ENCODE measurements at places on chromosomes 1 and 21.
A peak's percentile ranks its signal among the peaks of the same experiment; 100 is the strongest.

DNA sequence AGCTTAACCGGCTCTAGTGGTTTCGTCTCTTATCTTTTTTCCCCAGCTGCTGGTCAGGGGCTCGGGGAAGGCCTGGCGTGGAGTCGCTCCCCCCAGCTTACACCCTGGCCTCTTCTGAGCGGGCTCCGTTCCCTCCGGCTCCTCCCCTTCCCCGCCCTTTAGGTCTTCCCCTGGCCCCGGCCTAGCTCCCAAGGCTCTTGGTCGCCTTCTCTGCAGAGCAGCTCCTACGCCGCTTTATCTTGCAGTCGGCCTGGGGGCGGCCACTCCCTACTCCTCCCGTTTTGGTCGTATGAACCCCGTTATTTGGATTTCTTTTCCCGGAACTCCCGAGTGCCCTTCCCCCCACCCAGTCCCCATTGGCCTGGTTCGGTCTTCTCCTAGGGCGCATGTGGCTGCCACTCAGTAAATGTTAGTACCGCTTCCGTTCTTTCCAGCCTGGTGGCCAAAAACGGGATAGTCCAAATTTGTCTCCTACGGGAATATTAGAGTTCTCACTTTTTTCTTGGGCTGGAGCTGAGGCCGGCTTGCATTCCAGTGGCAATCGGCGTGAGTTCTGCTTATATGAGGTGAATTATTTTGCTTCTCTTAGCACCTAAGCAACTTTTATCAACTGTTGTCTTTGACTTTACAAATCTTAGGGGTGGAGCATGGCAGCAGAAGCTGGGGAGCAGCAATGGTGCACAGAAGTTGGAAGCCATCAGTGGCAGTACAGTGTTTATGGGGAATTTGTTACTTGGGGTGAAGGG is 467 bp downstream of the THRAP3 start:
- no peak for DNase-seq

DNA sequence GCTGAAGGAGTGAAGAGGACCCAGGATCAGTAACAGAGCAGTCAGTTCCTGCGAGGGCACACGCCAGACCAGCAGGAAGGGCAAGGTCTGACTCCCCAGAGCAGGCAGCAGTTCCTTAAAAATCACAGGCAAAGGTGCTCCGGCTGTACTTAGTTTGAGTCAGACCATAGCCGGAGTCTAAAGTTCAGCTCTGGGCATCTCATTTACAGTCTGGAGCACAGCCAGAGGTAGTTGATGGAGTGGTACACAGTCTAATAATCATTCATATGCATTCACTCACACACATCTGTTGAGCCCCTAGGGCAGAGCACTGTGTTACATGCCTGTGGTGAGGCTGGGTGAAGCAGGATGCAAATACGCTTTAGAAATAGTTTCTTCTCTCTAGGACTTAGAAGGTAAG is 7.3 kb upstream of the AMIGO1 start:
- DNase-seq: no peak

- no peak for DNase-seq
Observed at GRCh38 chr1:185966471-185966870, 232.3 kb downstream of the HMCN1 start.

GRCh38 chr1:206824331-206824730 is 41.1 kb upstream of the IL20 start:
- DNase-seq: no peak

DNA sequence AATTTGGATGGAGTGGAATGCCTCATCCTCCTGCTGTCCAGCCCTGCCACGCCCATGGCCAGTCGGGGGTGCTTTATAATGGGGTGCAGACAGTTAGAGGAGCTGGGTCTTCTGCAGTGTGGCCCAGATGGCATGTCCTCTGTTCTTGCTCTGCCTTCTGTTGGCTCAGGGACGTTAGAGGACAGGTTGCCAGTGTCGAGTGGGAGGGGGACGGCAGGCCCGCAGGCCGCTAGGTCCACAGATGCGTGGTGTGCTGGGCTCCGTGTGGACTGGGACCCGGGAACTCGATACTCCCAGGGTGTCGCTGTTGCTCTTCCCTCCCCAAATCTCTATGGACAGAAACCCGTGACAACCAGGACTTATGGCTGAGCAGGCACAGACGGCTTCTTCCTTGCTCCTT is 33.3 kb downstream of the SIM2 start:
- DNase-seq: no peak

GRCh38 chr1:1406101-1406820 is 832 bp downstream of the MRPL20 start:
- DNase-seq: no peak

DNA sequence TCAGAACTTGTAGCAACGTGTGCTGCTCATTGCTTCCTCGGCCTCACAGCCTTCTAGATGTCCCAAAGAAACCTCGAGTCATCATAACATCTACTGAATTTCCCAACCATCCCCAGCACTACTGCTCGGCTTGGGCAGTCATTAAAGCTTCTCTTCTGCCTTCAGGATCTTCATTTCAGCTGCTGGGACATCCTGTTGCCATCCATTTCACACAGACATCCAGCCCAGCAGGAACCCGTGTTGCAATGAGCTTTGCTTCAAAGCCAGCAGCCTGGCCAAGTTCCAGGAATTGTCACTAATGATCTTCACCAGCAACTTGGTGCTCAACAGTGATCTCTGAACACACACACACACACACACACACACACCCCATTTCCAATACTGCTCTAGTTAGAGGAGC is 18.5 kb downstream of the WLS start:
- no peak for DNase-seq

DNA sequence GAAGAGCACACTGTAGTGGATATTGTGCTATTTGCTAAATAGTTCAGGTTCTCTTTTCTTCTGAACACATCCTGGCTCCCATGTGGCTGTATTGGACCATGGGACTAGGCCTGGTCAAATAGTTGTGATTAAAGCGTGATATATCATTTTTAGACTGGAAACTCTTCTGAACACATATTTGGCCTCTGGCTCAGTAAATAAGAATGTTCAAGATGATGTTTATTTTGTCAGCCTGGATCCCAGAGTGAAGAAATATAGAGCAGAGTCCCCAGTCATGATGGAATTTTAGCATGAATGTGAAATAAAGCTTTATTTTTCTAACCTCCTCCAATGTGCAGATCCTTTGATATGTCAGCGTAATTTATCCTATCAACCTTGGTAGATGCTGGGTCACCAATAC is 542.6 kb downstream of the ADGRL2 start:
- no peak for DNase-seq

- no peak for DNase-seq
Observed at GRCh38 chr1:47984175-47984789, 12.9 kb downstream of the TRABD2B start.

- no peak for DNase-seq
Observed at GRCh38 chr1:234538930-234539649, 60.1 kb upstream of the TARBP1 start.

GRCh38 chr21:39670701-39671100 is 58.0 kb downstream of the B3GALT5 start:
- no peak for DNase-seq

DNA sequence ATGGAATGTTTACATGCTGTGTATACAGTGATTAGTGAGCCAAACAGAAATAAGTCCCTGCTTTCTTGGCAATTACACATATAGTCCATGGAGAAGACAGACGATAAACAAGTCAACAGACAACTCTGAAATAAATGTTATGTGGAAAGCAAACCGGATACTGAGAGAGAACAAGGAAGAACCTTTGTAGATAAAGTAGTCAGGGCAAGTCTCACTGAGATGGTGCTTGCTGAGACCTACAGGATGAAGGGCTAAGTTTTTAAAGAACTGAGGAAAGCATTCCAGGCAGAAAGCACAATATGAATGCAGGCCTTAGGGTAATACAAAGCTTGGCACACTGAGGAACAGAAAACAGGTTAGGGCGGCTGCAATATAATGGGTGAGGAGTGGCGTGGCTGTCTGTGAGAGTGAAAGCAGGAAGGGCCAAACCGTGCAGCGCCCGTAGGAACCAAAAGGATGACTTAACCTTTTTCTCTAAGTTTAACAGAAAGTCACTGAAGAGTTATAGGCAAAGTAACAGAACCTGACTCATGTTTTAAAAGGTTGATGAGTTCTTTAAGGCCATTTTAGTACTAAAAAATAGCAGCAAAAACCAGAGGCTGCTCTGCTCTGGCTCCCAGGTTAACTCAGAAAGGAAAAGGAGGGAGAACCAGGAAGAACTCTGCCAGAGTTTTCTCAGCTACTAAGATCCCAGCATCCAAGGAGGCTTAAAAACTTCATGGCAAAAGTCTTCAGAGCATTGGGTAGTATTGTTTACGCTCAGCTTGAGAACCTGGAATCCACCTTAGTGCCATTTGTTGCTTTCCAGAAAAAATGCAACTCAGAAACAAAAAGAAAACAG is 8.7 kb upstream of the TTF2 start:
- peak; percentile 34 for DNase-seq

DNA sequence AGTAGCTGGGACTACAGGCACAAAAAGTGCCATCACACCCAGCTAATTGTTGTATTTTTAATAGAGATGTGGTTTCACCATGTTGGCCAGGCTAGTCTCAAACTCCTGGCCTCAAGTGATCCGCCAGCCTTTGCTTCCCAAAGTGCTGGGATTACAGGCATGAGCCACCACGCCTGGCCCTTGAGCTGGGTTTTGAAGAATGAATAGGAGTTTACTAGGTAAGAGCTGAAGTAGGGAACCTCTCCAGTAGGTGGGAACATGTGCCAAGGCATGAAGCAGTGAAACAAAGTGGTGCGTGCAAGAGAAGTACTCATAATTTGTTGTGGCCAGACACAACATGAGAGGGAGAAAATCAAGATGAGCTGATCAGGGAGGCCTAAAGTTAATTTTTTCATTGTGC is 55.8 kb downstream of the MAST2 start:
- DNase-seq: no peak

DNA sequence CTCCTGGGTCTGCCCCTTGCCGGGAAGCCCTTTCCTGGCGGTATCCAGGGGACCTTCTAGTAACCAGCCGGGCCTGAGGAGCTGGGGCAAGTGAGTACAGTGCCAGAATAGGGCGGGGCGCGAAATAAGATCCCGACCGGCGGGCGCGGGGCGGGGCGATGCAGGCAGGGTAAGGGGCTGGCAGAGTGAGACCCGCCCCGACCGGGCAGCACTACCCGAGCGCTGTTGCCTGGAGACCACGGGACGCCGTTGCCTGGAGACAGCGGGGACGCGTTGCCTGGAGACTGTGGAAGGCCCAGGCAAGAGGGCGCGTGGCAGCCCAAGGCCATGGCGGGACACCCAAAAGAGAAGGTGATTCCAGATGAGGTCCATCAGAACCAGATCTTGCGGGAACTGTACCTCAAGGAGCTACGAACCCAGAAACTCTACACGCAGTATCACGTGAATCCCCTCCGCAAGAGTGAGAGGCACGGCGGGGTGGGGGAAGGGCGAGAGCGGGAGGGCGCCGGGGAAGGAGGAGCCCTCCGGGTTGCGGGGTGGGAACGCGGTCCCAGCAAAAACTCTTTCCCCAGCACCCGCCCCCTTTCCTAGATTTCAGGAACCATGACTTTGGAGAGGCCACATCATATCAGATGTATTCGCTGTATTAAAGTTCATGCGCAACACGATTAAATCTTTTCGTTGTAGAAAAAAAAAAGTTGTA is 24.3 kb downstream of the EBNA1BP2 start:
- peak; percentile 57 for DNase-seq

DNA sequence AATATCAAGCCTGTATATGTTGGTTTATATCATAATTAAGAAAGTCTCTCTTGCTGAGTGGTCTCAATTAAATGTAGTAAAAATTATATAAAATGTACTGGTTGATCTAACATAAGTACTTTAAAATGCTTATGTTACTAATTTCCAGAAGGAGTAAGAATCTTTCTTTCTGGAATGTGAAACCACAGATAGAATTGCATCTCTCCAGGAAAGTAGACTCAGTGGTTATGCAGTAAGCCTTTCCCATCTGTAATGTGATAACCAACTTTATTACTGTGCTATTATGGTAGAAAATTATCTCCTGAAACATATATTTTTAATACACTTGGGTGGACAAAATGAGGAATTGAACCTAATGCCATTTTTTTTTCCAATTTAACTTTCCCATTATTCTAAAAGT is 8.9 kb upstream of the RALGPS2 start:
- no peak for DNase-seq

GRCh38 chr1:192943108-192943507 is 116.1 kb downstream of the UCHL5 start:
- DNase-seq: no peak

DNA sequence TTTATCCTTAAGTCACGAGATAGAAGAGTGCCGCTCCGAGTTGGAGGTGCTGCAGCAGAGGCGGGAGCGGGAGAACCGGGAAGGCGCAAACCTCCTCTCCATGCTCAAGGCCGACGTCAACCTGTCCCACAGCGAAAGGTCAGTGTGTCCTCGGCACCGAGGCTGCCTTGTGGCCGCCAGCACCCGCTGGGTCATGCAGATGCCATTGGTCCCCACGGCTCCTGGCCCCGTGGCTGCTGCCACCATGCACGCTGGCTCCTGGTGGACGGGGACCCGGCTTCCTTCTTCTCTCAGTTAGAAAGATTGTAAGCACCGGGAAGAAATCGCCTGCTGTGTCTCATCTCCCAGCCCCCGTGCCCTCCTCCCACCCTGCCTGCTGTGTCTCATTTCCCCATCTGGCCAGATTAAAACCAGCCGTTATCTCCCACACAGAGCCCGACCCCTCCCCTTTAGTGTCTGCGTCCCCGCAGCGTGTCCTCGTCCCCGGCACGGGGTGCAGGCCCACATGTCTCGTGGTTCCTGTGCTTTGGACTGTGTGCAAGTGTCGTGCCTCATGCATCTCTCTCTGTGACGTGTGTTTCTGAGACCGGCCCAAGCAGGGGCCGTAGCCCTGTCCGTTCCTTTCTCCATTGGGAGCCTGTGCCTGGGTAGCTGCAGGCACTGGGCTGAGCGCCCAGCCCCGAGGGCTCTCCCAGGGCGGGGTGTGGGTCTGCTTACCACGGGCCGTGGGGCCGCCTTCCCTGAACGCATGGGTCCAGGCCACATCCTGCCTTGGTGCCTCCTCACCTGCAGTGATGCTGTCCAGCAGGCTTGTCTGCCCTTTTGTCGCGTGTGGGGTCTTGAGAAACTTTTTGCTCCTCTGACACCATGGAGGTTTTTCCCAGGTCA is 62.1 kb downstream of the PCNT start:
- DNase-seq: no peak

DNA sequence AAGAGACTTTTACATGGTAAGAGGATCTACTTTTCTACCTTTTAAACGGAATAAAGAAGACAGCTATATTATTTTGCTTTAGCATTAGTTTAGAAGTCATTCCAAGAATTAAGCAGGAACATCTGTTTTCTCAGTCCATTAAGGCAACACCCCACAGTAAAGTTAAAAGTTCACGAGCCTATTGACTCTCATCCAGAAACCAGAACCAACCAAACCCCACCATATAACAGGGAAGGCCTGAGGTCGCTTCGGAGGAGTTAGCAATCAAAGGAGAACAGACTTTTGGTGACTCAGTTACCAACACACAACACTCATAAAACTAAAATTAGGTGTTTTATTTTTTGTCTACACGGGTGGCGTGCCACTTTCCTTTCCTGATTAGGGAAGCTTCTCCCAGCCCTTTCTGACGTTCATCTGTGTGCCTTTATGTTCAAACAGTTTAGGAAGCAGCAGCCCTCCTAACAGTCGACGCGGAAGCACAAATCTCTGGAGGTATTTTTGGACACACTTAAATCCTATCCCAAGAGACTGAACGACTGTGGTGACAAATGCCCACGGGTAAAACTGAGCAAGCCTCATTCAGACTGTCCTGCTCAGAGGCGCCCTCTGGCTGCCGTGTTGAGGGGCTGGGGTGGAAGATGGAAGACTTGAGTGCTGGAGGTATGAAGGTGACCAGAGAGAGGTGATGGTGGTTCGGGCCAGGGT is 8.6 kb upstream of the PLA2G2C start:
- DNase-seq: peak; percentile 75

GRCh38 chr21:39136711-39137110 is 46.5 kb downstream of the PSMG1 start:
- no peak for DNase-seq

- no peak for DNase-seq
Observed at GRCh38 chr1:2935751-2936390, 85.4 kb upstream of the ACTRT2 start.

Data from stimulated activated CD4-positive, alpha-beta T cell treated with anti-CD3 and anti-CD28 coated beads, Interleukin-1b, Interleukin-23, amount 100 ng/mL, for 48 hours (primary cell).